ENCODE measurements at places on chromosomes 2 and 18. TPM values are rescaled to one million over a fixed set of nuclear protein-coding genes. Genes with fewer than 3 reads are reported as not detected.

SERPINB3 gene
- not detected for total RNA-seq

- no peak for DNase-seq
Observed at GRCh38 chr2:50225021-50225928, 806.7 kb downstream of the NRXN1 start.

- DNase-seq = peak; percentile 65
Observed at GRCh38 chr2:38092196-38092902, 16.4 kb upstream of the CYP1B1 start.

- DNase-seq = no peak
Observed at GRCh38 chr2:215032153-215032552, 106.3 kb downstream of the ABCA12 start.

- no peak for DNase-seq
Observed at GRCh38 chr2:157853211-157853610, 22.9 kb downstream of the ACVR1 start.

TMEM198 gene
- 2.1 TPM for total RNA-seq

- peak; percentile 83 for DNase-seq
Observed at GRCh38 chr18:34773961-34774766, 64.1 kb downstream of the DTNA start.

DNA sequence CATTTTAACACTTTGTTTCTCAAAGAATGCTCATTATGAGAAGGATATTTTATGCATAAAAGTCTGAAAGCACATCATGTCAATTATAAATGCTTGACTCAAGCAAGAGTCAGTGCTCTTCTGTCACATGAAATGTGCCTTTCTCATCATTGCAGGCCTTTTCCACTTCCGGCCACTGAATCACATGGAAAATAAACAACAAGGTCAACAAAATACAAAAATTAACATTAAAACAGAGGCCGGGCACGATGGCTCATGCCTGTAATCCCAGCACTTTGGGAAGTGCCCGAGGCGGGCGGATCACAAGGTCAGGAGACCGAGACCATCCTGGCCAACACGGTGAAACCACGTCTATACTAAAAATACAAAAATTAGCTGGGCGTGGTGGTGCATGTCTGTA is 480.6 kb downstream of the SPAG16 start:
- no peak for DNase-seq

LRRTM4 gene
- not detected for total RNA-seq

ACSL3 gene
- 136 TPM for total RNA-seq

TRABD2A gene
- 0.74 TPM for total RNA-seq

PLCD4 gene
- total RNA-seq = 38.0 TPM

FEV gene
- not detected for total RNA-seq

- no peak for DNase-seq
Observed at GRCh38 chr2:179106676-179107428, 56.9 kb upstream of the CCDC141 start.

COL4A3 gene
- total RNA-seq = 29.4 TPM

GRCh38 chr18:42893977-42894376 is 221.5 kb downstream of the RIT2 start:
- DNase-seq = no peak

- DNase-seq = no peak
Observed at GRCh38 chr2:217353591-217353990, 493.7 kb upstream of the TNP1 start.

GRCh38 chr2:167196461-167197252 is 308.4 kb downstream of the XIRP2 start:
- peak; percentile 26 for DNase-seq

GRCh38 chr2:202762556-202762955 is 109.0 kb downstream of the ICA1L start:
- DNase-seq = no peak

- no peak for DNase-seq
Observed at GRCh38 chr2:60075048-60075447, 478.4 kb downstream of the BCL11A start.

L3MBTL4 gene
- 1.3 TPM for total RNA-seq

GRCh38 chr2:174062934-174063333 is 97.8 kb upstream of the SP3 start:
- DNase-seq = no peak

- no peak for DNase-seq
Observed at GRCh38 chr2:55840460-55840859, 83.1 kb downstream of the EFEMP1 start.

DNA sequence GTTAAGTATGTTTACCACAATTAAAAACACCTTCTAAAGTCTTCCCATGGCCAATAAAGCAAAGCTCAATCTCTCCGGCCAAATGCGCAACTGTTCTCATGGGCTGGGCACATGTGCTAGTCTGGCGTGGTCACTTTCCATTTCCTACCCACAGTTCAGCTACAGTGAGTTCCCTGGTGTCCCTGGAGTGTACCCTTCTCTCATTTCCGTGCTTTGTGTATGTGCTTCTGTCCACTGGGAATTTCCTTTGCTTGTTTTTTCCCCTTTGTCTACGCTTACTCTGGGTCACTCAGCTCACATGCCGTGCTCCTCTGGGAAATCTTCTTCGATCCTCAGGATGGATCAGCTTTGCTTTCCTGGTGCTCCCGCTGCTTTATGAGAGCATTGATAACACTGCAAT is 69.6 kb upstream of the GYPC start:
- no peak for DNase-seq

- no peak for DNase-seq
Observed at GRCh38 chr2:94622113-94622618, 249.1 kb upstream of the TEKT4 start.

REG3G gene
- not detected for total RNA-seq

- no peak for DNase-seq
Observed at GRCh38 chr2:169009865-169010579, 21.1 kb downstream of the ABCB11 start.

REG3A gene
- not detected for total RNA-seq

GRCh38 chr2:67642046-67642382 is 244.9 kb downstream of the ETAA1 start:
- no peak for DNase-seq

GRCh38 chr2:73112913-73113854 is at the start of gene RAB11FIP5:
RAB11FIP5 (minus strand) TSS chr2:73112948; CDS start chr2:73112777, 171 bp downstream.
- DNase-seq = peak; percentile 82

DNA sequence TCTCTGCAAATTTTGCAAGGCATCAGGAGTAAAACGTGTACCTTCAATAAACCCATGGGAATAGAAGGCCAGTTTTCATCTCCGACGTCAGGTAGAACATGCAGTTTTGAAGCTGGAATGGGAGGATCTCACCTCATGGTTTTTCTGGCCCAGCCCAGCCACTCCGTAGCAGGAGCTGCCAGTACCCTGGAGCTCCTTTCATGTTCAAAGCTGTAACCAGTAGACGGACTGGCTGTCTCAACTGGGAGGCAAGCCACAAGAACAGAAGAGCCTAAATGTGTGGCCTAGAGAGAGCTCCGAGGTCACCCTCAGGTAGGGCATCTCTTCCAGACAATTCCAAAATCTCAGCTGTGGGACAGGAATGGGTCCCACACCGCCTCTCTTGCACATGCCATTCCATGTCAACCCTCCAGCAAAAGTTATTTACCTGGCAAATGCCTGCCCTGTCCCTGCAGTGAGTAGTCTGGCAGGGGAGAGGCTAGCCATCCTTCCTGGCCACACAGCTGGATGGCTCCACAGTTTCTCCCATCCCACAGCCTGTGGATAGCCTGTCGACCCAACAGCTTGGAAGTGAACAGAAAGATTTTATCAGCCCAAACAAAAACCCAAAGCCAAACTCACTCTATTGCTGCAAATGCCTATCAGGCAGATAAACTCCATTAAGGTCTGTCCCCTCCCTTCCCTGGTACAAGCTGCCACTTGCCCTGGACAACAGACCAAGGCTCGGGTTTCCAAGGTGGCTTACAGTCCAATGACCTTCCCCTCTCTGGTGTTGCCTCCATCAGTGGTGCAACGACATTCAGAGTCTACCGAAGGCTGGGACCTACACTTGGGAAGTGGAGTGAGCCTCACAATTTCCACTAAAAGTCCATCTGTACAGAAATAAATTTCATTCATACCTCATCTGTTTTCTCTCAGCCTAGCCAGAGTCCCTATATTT is 27.8 kb downstream of the CRACDL start:
- DNase-seq = no peak

DNA sequence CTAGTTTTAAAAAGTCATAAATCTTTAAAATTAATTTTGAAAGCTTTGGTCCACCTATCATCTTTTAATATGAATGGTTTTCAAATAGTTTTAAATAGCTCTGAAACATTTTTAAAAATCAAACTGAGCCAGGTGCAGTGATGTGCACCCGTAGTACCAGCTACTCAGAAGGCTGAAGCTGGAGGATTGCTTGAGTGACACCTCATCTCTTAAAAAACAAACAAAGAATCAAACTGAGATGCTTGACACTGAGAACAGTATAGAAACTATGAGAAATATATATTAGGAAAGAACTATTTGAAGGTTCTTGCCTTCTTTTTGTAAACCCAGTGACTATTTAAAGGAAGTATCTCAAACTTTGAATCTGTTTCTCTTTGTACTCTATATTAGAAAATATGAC is 67.4 kb downstream of the BARD1 start:
- no peak for DNase-seq

- DNase-seq = no peak
Observed at GRCh38 chr2:8693157-8693821, 11.4 kb downstream of the ID2 start.

PROKR1 gene
- total RNA-seq = not detected

SRD5A2 gene
- 0.06 TPM for total RNA-seq

ANKRD62 gene
- not detected for total RNA-seq

- DNase-seq = no peak
Observed at GRCh38 chr2:200084036-200084435, 128.7 kb downstream of the MAIP1 start.

GRCh38 chr2:60516826-60517225 is 36.6 kb downstream of the BCL11A start:
- no peak for DNase-seq

- DNase-seq = no peak
Observed at GRCh38 chr2:86788165-86788564, 2.5 kb downstream of the CD8A start.

M1AP gene
- not detected for total RNA-seq

DNA sequence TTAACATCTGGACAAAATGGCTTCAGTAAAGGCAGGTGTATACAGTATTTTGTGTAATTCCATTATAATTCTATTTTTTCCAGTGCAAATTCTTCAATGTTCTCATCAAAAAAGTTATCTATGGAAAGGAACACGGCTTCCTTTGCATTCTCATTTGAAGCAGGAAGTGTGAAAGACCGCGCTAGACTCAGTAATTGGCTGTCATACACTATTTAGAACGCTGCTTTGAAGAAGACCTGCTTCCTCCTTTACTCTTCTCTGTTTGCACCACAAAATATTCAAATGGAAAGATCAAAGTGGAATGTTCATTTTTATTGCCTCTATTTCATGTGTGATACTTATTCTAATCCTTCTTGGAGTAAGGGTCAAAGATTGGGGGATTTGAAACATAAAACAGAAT is 883.7 kb downstream of the TSN start:
- no peak for DNase-seq

PAX3 gene
- total RNA-seq = 20.5 TPM

Measured in psoas muscle (tissue), 8 donors.